ENCODE measurements at places on chromosomes 3 and 15. TPM values are rescaled to one million over a fixed set of nuclear protein-coding genes. Genes with fewer than 3 reads are reported as not detected.

Gene SKOR1
- total RNA-seq: 1.1 TPM

Gene IL12A
- 14.5 TPM for total RNA-seq

Gene FOXL2NB
- under 0.01 TPM for total RNA-seq

Gene CTXN2
- not detected for total RNA-seq

Gene FBXO45
- 4.6 TPM for total RNA-seq

DNA sequence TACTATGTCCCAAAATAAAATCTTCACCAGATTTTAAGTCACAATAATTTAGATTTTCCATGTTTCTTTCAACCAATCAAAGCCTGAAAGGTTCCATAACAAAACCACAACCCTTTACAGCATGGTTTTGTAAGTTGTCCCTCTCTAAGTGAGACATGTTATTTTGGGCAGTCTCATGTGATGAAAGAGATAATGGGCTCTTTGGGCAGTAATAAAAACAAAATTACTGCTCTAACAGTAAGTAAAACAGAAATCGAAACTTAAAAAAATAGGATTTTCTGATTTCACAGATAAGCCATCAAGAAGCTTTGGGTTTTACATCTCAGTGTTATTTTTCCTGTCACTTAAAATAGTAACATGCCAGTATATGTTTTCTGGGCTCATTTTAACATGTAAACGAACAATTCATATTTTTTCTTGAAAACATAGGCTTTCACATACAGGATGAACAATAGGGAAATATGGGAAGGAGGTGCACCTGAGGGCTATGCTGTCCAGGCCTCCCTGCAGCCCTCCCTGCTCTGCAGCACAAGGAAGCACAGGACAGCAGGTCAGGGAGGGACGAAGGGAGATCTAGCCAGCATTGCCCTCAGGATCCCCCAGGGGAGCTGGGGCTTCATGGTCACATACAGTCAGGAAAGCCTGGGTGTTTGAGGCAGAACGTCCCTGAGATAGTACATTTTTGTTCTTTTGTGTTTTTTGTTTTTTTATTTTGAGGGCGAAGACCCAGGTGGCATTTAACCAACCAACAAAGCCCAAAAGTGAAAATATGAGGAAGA is 157.4 kb downstream of the SHOX2 start:
- no peak for DNase-seq

GRCh38 chr3:123405021-123405420 is 43.9 kb downstream of the ADCY5 start:
- no peak for DNase-seq

GRCh38 chr3:147730284-147730683 is 321.1 kb downstream of the ZIC1 start:
- no peak for DNase-seq

DNA sequence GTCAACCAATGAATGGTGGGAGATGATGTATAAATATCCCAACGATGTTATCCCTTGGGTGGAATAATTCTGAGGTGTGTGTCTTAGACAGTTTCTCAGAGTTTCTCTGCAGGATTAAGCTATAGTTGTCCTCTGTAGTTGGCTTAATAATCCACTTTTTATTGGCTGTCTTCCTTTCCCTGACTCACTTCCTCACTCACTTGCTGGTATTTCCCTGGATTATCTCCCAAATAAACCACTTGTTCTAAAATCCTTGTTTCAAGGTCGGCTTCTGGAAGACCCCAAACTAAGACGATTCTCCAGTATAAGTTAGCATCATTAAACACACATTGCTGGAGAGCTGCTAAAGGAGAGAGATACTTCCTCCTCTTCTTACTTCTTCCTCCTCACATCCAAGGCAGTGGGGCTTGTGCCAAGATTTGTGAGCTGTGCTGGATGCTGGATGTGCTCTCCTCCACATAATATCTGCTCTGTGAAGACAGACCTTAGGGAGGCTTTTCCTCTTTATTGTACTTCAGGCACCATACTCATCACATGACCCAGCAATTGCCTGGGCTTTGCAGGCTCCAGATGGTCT is 22.5 kb upstream of the ROPN1 start:
- no peak for DNase-seq

- DNase-seq: no peak
These were observed 38.9 kb upstream of the ATP10A start for GRCh38 chr15:25901811-25902605.

- no peak for DNase-seq
These were observed 6.4 kb downstream of the BDH1 start for GRCh38 chr3:197549261-197549885.

GRCh38 chr15:83304861-83305703 is 20.6 kb upstream of the BNC1 start:
- no peak for DNase-seq

DNA sequence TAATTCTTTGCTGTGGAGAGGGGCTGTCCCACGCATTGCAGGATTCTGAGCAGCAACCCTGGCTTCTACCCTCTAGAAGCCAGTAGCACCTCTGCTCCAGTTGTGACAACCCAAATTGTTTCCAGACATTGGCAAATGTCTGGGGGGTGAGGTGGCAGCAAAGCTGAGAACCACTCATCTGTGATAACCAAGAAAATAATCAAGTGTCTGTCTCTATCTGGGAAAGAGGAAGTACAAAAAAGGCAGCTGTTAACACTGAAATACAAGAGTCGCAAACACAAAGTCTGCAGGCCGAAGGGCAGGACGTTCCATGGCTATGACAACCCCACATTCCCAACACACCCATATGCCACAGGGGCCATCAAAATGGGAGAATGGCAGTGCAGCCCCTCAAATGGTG is 42.2 kb upstream of the GNB5 start:
- DNase-seq: peak; percentile 58

DNA sequence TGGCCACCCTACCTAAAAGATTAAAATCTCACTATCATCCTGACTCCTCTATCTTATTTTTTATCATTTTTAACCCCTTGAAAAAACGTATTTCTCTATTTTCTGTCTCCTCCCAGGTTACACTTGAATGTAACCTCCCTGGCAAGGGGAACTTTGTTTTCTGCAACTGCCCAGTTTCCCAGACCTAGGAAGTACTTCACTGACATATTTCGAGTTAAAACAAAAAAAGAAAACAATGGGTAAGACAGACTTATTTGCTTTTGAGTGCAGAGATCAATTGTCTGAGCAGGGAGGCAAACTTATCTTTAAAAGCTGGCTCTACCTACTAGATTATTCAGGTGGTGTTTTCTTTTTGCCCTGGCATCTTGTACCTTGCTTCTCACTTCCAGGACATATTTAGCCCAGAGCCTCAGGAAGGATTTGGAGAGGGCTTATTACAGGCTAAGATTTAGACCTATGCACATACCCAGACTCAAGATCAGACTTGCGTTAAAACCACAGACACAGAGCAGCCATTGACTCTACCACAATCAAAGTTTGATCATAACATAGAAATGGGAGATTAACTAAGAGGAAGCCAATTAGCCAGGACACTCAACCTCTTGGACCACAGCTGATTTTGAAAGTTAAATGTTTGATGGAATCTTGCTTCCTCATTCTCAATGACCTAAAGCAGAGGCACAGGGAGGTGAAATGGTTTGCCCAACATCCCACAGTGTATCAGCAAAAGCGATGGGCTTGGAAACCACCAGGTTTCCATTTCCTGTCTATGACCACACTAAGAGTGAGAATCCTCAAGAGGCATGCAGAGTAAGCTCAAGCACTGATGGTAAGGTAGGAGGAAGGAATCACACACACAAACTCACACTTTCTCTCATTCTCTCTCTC is 169.5 kb upstream of the THBS1 start:
- DNase-seq: no peak

GRCh38 chr15:75584121-75584520 is 5.0 kb upstream of the PTPN9 start:
- DNase-seq: no peak

- no peak for DNase-seq
These were observed 23.1 kb downstream of the TNK2 start for GRCh38 chr3:195885036-195885891.

GRCh38 chr15:53918180-53919079 is 59.8 kb upstream of the UNC13C start:
- DNase-seq: no peak
